ENCODE measurements at places on chromosomes 12 and 14.

DNA sequence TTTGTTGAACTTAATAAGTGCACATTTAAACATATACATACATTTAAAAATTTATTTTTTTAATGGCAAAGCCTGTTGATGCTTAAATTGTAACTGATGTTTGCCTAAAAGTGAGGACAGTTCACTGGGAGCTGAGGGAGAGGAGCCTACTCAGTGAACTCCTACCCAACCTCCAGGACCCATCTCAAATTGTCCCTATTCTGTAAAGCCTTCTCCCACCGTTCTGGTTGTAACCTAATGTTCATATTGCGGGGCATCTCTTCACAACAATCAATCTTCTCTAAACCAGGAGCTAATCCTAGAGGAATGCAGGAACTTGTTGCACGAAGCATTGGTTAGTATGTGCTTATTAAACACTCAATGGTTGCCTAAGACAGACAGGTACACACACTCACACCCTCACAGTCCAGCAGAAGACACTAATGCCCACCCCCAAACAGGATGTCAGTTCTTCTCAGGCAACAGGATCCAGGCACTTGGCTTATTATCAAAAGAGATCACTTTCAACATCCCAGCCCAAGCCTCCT is 1.8 kb downstream of the CLMN start:
- H3K27ac ChIP-seq = no peak overlapping the region
- peaks cover 32% of the 10 kb centered on the region for H3K27me3 ChIP-seq
- H3K4me3 ChIP-seq = peak overlapping the region; percentile 8
- peaks cover 10% of the 10 kb centered on the region for H3K4me1 ChIP-seq

- no peaks in the 10 kb centered on the region for H3K36me3 ChIP-seq
- H3K4me1 ChIP-seq = peaks cover 50% of the 10 kb centered on the region
- no peak overlapping the region for H3K4me3 ChIP-seq
- no peaks in the 10 kb centered on the region for H3K27me3 ChIP-seq
- H3K27ac ChIP-seq = no peak overlapping the region
Observed at GRCh38 chr12:93430280-93430679, 11.5 kb downstream of the UBE2N start.

DNA sequence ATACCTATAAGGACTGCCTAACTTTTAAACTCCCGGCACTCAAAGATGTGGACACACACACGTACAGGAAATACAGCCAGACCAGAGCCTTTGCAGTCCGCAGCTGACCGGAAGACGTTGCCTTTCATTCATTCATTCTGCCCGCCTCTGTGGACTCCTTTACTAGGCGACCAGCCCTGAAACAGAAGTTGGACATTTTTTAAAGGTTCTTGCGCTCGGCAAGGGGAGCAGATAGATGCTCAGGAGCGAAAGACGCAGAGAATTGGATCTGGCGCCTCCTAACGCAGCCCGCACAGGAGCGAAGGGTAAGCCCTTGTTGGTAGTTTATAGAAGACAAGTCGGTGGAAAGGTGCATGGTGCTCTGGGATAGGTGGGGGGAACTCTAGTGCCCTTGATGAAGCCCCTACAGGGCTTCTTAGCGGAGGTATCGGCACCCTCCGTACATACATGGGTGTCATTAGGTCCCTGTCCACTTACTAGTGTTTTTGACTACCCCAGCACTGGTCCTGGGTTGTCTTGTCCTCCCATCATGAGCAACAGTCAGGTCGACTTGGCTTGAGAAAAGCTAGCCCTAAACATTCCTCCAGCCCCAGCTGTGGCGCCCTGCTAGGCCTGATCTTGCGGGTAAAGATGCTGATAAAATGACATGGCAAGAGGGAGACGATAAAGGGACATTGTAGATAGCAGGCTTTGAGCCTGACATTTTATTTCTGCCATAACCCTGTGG is at the start of gene KDM2B:
TSS of gene KDM2B (minus strand) at position 65 of the 727 bp plus-strand sequence. CDS start 112 bp downstream, outside the sequence.
- H3K4me1 ChIP-seq = peaks cover 28% of the 10 kb centered on the region
- peak within 1 kb of the TSS; percentile 89 for H3K27ac ChIP-seq
- H3K4me3 ChIP-seq = peak within 1 kb of the TSS; percentile 96
- DNase-seq = no peak
- H3K36me3 ChIP-seq = no peaks in the 10 kb centered on the region

DNA sequence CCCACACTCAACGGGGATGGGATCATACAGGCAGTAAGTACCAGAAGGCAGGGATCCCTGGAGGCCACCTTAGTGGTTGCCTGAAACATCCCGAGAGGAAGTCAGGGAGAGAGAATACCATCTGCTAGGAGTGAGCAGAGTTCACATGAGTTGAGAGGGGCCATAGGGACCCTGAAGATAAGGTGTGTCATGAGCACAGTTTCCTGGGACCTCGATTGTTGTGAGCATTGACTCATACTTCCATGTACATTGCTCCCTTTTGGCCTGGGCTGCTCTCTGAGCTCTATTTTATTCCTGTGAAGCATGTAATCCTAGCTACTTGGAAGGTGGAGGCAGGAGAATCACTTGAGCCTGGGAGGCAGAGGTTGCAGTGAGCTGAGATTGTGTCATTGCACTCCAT is 120.5 kb downstream of the TBC1D30 start:
- no peak overlapping the region for H3K4me3 ChIP-seq
- DNase-seq = no peak
- H3K27ac ChIP-seq = no peak overlapping the region
- H3K27me3 ChIP-seq = peaks cover 38% of the 10 kb centered on the region
- H3K36me3 ChIP-seq = no peaks in the 10 kb centered on the region
- no peaks in the 10 kb centered on the region for H3K4me1 ChIP-seq

GRCh38 chr12:113228394-113229028 is 7.2 kb downstream of the TPCN1 start:
- H3K27ac ChIP-seq = no peak overlapping the region
- no peak overlapping the region for H3K4me3 ChIP-seq
- H3K36me3 ChIP-seq = no peaks in the 10 kb centered on the region
- H3K4me1 ChIP-seq = peaks cover 25% of the 10 kb centered on the region
- no peaks in the 10 kb centered on the region for H3K27me3 ChIP-seq

DNA sequence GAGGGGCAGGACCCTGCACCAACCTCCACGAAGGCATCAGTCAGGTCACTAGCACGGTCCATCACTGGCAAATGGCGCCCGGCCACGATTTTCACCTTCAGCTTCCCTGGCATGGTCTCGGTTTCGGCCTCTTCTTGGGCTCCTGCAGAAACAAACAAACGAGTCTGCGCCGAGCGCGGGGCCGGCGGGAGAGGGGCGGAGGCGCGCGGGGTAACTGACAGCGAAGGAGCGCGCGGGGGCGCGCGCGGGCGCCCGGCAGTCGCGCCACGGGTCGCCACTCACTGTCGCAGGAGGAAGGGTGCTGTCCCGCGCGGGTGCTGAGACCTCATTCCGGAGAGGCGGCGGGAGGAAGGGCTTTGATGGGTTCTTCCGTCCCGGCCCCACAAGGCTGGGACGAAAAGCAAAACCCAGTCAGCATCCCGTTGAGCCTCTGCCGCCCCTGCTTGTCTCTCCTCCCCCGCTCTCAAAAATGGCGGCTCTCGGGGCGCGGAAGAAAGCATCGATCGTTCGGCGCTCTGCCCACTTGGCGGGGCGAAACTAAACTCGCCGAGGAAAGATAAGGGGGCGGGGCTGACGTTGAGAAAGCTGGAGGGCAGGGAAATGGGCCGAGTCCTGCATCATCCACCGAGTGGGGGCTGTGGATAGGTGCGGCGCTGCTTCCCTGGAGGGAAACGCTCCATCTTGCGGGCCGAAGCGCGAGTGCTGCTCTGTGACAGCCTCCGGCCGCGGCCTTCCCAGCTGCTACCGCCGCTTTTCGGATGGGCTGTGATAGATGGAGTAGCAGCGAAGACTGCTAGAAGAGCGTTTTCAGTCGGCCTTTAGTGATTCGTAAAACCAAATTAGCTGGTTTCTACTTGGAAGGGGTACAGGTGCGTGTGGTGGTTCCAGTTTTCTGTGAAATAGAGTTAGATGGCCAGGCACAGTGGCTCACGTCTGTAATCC is at the start of gene C2CD5:
TSS of gene C2CD5 (minus strand) at position 505 of the 942 bp plus-strand sequence. CDS start at position 113, 392 bp downstream.
- H3K4me1 ChIP-seq = peaks cover 36% of the 10 kb centered on the region
- peaks cover 7% of the 10 kb centered on the region for H3K36me3 ChIP-seq
- H3K4me3 ChIP-seq = peak within 1 kb of the TSS; percentile 96

DNA sequence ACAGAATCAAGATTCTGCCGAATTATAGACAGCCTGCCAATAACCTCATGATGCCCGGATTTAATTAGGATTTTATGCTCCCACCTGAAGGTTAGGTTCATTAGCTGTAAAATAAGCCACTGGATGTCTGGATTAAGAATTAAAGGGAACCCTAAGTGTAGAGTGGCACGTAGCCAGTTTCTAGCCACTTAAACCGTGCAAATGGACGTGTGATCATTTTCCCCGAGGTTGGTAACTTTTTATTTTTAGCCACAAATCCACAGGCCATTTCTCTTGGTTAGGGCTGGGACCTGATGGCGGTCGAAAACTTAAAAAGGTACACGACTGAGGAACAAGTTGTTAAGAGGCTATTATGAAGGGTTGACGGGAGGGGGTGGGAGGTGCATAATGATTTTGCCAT is 127.3 kb upstream of the TMPO start:
- no peak overlapping the region for H3K4me3 ChIP-seq
- no peaks in the 10 kb centered on the region for H3K4me1 ChIP-seq
- no peak for DNase-seq
- H3K27ac ChIP-seq = no peak overlapping the region
- peaks cover 12% of the 10 kb centered on the region for H3K27me3 ChIP-seq

DNA sequence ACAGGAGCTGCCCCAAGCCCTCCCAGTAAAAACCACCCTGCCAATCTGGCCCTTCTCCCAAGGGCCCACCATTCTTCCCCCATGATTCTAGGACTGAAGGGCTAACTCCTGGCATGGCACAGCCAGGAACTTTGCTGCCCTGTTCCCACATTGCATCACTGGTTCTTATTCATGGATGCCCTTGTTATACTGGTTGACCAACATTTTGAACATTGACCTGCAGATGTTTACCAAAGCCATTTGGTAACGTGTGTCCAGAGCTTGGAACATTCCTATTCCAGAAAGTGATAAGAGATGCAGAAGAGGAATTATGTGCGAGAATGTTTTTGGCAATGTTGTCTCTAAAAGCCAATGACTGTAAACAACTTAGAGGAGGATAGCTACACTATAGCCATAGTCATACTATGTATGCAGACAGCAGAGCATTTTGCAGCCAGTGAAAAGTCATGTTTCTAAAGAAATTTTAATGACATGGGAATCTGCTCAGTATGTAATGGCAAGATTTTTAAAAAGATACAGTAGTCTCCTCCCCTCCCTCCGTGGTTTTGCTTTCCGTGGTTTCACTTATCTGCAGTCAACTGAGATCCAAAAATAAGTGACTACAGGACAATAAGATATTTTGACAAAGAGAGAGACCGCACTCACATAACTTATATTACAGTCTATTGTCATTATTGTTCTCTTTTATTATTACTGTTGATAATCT is 108.8 kb downstream of the DAAM1 start:
- no peak overlapping the region for H3K27ac ChIP-seq
- H3K27me3 ChIP-seq = no peaks in the 10 kb centered on the region
- no peak overlapping the region for H3K4me3 ChIP-seq
- H3K4me1 ChIP-seq = peaks cover 27% of the 10 kb centered on the region

DNA sequence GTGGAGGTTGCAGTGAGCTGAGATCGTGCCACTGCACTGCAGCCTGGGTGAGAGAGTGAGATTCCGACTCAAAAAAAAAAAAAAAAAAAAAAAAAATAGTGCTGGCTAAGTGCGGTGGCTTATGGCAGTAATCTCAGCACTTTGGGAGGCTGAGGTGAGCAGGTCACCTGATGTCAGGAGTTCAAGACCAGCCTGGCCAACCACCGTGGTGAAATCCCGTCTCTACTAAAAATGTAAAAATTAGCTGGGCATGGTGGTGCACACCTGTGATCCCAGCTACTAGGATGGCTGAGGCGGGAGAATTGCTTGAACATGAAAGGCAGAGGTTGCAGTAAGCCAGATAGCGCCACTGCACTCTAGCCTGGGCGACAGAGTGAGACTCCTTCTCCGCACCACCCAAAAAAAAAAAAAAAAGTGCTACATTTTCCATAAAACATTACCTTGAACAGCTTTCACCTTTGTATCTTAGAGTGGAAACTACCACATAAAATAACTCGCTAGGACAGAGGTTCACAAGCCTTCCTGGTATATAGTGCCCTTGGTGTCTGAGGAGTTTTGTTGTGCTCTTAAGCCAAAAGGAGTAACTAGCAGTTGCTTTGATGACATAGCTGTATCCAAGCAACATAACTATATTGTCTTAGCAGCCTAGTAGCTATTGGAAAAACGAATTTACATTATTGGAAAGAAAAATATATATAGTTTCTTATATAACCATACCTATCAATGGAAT is 11.1 kb downstream of the PTGES3 start:
- DNase-seq = no peak
- H3K4me3 ChIP-seq = no peak overlapping the region
- H3K36me3 ChIP-seq = peaks cover 5% of the 10 kb centered on the region
- no peak overlapping the region for H3K27ac ChIP-seq
- peaks cover 38% of the 10 kb centered on the region for H3K4me1 ChIP-seq
- no peaks in the 10 kb centered on the region for H3K27me3 ChIP-seq

GRCh38 chr14:91998667-91999570 is 40.9 kb downstream of the TRIP11 start:
- no peaks in the 10 kb centered on the region for H3K27me3 ChIP-seq
- peaks cover 21% of the 10 kb centered on the region for H3K36me3 ChIP-seq
- H3K27ac ChIP-seq = peak overlapping the region; percentile 87
- H3K4me3 ChIP-seq = peak overlapping the region; percentile 73
- peaks cover 36% of the 10 kb centered on the region for H3K4me1 ChIP-seq

GRCh38 chr14:104307246-104307626 is 168.8 kb downstream of the KIF26A start:
- DNase-seq = no peak
- H3K36me3 ChIP-seq = no peaks in the 10 kb centered on the region
- no peak overlapping the region for H3K27ac ChIP-seq
